ENCODE measurements at places on chromosomes 12 and 14. TPM values are rescaled to one million over a fixed set of nuclear protein-coding genes. Genes with fewer than 3 reads are reported as not detected.

The IGFBP6 gene
- 20.6 TPM for polyA plus RNA-seq

DNA sequence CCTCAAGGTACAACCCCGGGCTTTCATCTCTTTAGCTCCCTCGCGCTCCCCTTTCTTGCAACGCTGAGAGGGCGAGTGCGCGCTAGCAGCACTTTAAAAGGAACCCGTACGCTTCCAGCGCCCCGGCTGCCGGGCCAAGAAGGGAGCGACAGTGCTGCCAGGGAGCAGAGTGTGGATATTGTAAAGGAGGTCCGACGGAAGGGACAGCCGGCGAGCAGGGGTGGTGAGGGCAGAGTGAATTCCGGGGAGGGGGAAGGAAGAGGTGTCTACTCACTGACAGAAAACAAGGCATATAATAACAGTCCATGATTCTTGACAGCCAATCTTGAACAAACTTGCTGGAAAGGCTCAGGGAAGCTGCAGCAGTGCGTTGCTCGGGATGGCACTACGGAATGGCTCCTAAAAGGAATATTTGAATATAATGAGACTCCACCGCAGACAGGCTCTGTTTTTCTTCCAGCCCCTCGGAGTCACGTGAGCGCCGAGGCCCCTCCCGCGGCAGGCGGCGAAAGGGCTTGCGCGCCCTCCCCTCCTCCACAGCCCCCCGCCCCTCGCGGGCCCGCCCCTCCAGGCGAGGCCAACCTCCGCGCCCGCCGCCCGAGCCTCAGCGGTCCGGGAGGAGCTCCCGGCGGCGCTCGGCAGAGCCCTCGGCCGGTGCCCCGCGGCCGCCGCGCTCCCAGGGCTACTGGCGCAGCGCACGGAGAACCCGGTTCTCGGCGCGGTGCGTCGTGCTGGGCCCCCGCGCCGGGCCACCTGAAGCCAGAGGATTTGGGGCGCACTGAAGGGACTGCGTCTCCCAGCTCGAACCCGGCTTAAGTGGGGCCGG lies 3.4 kb downstream of the BMP4 start:
- peak; percentile 91 for DNase-seq

The WSCD2 gene
- 0.33 TPM for polyA plus RNA-seq

The VWF gene
- polyA plus RNA-seq, result 155 TPM

GRCh38 chr12:74722709-74723108 lies 185.1 kb downstream of the ATXN7L3B start:
- no peak for DNase-seq

The CMA1 gene
- polyA plus RNA-seq, result not detected

GRCh38 chr12:130746546-130746945 lies 30.4 kb upstream of the RIMBP2 start:
- DNase-seq, result no peak

GRCh38 chr14:99436247-99437180 lies 44.1 kb downstream of the SETD3 start:
- DNase-seq, result no peak

The IRAK4 gene
- 19.4 TPM for polyA plus RNA-seq

The DLK1 gene
- 117 TPM for polyA plus RNA-seq

GRCh38 chr12:51390891-51391282 lies 319 bp downstream of the GALNT6 start:
- DNase-seq, result no peak

- no peak for DNase-seq
Observed at GRCh38 chr14:69548566-69548965, 26.1 kb downstream of the CCDC177 start.

GRCh38 chr14:31660191-31660590 lies 99.0 kb downstream of the NUBPL start:
- no peak for DNase-seq

DNA sequence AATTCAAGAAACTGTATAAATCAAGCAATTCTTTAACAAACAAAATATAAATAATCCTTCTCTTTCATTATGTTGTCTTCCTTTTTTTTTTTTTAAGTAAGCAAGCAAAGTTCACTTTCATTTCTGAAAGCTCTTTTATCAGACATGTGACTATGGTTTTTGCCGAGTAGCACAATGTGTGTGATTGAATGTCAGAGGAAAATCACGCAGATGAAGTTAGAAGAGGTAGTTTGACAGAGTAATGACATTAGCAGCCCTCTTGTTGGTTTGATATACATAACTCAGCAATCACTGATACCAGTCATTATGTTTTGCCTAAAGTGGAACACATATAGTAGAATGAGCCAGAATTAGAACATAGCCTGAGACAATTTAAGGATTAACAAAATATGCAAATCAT lies 19.0 kb downstream of the ALX1 start:
- DNase-seq, result no peak

GRCh38 chr14:54702014-54702491 lies 135.1 kb downstream of the SAMD4A start:
- no peak for DNase-seq

DNA sequence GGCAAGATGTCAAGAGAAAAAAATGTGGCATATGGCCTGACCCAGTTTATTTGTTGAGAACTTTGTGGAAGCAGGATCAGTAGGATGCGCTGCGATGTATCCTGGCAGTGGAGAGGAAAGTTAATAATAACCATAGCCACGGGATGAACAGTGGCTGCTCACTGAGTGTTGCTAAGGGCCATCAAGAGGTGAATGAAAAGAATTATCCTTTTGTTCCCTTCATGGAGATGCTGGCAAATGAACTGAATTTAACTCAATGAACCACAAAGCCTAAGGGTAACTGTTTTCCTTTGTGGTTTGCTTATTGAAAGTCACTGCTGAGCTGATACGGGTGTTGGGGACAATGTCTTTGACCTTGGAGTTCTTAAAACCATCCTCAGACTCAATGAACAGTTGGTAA lies 476.5 kb downstream of the APAF1 start:
- DNase-seq, result no peak

DNA sequence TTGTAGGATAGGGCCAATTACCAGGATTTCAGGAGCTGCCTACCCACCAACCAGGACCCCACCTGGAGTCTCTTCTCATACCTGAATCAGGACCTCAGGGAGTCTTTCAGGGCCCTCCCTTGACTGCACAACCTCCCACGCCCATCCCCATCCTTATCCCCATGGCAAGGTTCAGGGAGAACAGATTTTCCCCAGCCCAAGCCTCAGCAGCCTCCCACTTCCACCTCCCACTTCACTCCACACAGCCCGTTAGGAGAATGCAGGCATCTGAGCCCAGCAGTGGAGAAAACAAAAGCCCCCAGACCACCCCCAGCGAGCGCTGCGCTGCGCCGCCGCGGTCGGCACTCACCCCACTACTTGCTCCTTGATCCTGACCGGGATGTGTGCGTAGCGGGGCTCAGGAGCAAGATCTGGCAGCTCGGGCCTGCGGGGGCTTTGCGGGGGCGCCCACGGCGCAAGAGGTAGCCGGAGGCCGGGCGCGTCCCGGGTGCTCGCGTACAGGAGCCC lies 1.4 kb downstream of the B4GALNT1 start:
- DNase-seq, result no peak

The FBLN5 gene
- polyA plus RNA-seq, result 83.8 TPM

- no peak for DNase-seq
Observed at GRCh38 chr14:63290741-63291430, 27.8 kb downstream of the GPHB5 start.

GRCh38 chr12:90027041-90027440 lies 318.4 kb upstream of the ATP2B1 start:
- DNase-seq, result no peak

The RIC8B gene
- polyA plus RNA-seq, result 27.1 TPM

The AHNAK2 gene
- polyA plus RNA-seq, result 2.3 TPM

DNA sequence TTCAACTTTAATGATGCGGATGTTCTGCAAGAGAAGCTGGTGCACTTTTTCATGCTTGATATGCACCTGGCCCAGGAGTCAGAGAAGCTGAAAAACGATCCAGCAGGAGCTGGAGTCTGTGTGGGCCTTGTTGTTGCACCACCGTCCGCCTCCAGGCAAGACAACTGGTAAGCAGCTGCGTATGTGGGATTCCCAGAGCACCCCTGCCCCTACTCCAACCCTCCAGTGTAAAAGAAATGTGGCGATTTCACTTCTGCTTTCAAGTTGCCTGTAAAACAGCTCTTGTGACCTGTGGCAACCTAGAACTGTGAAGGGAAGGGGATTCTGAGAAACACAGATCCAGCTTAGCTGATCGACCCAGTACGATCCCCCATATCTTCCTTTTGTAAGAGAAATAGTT lies 154.1 kb upstream of the PELI2 start:
- no peak for DNase-seq

- no peak for DNase-seq
Observed at GRCh38 chr14:77989441-77989991, 180.7 kb upstream of the NRXN3 start.

The PHC1 gene
- 85.5 TPM for polyA plus RNA-seq

The DRAM1 gene
- 25.1 TPM for polyA plus RNA-seq

The MYF5 gene
- 0.12 TPM for polyA plus RNA-seq

The PPP1R36 gene
- polyA plus RNA-seq, result 0.66 TPM

DNA sequence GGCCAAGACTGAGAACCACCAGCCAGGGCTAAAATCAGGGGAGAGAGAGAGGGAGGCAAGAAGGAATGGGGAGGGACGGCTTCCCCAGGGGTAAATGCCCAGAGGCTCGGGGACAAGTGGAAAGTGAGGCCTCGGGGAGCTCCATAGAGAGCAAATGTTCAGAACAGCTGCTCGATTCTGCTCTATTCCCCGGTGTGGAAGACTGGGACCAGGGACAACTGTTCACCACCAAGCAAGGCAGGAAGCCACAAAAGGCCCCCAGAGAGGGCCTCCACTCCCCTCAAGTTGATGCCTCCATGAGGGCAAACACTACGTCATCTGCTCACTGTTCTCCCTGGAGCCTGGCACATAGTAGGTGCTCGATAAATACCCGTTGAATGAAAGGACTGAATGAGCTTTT lies 53.5 kb downstream of the IRF2BPL start:
- DNase-seq, result no peak

GRCh38 chr12:102958830-102959176 lies 1.3 kb downstream of the ASCL1 start:
- DNase-seq, result no peak

The LARP4 gene
- 21.1 TPM for polyA plus RNA-seq

GRCh38 chr14:68775614-68776126 lies 17.2 kb downstream of the ZFP36L1 start:
- DNase-seq, result no peak

The C1R gene
- polyA plus RNA-seq, result 90.9 TPM

- no peak for DNase-seq
Observed at GRCh38 chr14:100419856-100420255, 96.7 kb downstream of the SLC25A47 start.

DNA sequence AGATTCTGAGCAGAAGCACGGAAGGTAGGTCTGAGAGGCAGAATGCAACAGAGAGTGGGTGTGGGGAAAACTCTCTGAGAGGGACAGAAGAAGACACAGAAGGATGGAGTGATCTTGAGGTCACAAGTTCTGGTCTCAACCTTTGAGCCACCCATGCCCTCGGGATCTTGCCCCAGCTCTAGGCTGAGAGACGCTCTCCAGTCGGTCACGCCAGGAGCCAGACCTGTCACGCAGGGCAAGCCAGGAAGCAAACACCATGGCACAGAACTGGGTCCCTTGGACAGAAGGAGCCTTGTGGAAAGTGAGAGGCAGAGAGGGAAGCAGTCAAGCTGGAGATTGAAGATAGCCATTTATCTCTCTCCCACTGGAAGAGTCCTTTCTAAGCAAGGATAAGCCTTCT lies 79.0 kb downstream of the VWF start:
- DNase-seq, result no peak

DNA sequence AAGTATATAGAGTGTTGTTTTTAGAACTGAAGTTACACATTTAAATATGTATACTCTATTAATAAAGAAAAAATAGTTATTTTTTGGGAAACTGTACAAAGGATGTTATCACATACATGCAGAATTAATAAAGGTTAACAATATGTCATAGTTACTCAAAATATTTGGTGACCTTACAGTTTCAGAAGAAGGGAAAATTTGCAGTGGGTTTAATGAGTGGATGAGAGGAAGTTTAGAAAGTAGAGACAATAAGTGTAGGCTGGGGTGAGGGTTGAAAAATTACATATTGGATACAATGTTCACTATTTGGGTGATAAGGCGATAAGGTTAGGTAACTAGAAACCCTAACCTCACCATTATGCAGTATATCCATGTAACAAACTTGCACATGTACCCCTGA lies 13.5 kb downstream of the WNK1 start:
- DNase-seq, result no peak

DNA sequence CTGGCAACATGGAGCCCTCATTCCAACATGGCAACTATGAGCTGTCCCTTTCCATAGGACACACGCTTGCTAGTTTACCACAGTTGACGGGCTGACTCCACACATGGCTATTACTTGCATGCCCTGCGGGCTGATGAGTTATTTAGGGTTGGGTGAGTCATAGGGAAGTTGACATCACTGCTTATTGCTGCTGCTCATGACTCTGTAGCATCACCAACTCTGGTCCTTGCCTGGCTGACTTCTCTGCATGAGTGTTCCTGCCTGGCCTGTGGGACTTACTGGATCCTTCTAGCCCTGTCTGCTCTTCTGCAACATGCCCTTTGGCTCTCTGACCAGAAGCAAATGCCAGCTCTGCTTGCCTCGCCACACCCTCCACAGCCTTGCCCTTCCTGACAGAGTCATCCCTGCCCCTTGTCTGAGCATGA lies 199.5 kb downstream of the ANO6 start:
- no peak for DNase-seq

- no peak for DNase-seq
Observed at GRCh38 chr12:8589679-8590078, 23.0 kb downstream of the AICDA start.

GRCh38 chr14:102819747-102820330 lies 42.6 kb downstream of the TRAF3 start:
- DNase-seq, result no peak

The FGF23 gene
- polyA plus RNA-seq, result not detected

The GALNT16 gene
- 4.9 TPM for polyA plus RNA-seq

The TRMT61A gene
- polyA plus RNA-seq, result 5.7 TPM

The NGB gene
- polyA plus RNA-seq, result not detected

- no peak for DNase-seq
Observed at GRCh38 chr12:125114365-125115141, 49.3 kb downstream of the AACS start.

- no peak for DNase-seq
Observed at GRCh38 chr12:93008044-93008778, 79.1 kb upstream of the EEA1 start.

The IFNG-AS1 gene
- not detected for polyA plus RNA-seq

- DNase-seq, result no peak
Observed at GRCh38 chr14:54450535-54450934, 9.4 kb upstream of the CNIH1 start.

The HOXC10 gene
- not detected for polyA plus RNA-seq

GRCh38 chr14:61065656-61066055 lies 84.6 kb downstream of the SLC38A6 start:
- no peak for DNase-seq

DNA sequence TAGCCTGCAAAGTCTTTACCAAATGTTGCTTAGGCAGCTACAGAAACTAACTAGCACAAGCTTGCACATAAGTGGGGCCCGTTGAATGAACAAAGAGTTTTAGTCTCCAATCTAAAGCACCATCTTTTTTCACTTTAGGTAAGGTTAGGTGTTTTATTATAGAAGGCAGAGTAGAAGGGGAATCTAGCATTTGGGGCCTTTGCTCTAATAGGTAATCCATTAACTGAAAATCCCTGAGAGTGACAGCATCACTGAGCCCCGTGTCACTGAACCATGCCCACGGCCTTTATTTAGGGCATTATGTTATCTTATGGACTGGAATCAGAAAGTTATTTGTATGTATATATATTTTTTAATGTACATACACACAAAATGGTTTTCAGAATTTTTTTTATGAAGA lies 25.1 kb downstream of the CPNE8 start:
- DNase-seq, result no peak

The HNF1A gene
- 2.5 TPM for polyA plus RNA-seq
